Activated CD4-positive, CD25-positive, alpha-beta regulatory T cell (primary cell): ENCODE measurements at places on chromosomes 4 and X.
A peak's percentile ranks its signal among the peaks of the same experiment; 100 is the strongest.

DNA sequence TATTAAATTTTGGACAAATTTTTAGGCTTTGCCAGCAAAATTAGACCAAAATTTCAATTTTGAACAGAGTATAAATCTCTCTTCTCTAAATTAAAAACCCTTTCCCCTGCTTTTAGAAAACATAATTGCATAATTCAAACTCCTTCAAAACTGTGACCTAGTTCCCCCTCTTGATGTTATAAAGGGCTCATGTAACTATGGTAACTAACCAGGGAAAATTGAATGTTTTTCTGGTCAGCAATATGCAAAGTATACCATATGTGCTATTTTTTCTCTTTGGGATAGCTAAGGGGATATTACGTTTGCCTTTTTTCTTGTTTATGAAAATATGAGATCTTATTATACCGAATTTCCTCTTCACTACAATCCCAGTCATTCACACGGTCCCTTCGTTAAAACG, 5.1 kb upstream of the ING2 start:
- no peak for DNase-seq

DNA sequence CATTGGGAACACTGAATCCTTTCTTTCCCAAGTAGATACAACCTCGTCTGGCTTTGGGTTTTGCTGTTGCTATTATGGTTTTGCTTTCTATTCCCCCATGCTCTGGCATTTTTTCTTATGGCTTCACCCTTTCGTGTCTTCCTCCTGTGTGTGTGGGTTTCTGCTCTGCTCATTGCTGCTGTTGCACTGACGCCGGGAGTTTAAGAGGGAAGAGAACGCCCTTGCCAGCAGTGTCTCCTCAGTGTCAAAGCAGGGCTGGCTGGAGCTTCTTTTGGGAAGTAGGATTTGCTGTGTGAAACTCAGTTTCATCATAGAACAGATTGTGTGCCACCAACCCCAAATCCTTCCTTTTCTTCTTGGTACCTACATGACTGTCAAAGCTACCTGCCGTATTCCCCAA, 63.7 kb downstream of the CLDN22 start:
- no peak for DNase-seq

GRCh38 chr4:93261207-93261606, 567.3 kb upstream of the ATOH1 start:
- DNase-seq = no peak

- no peak for DNase-seq
Measured at GRCh38 chrX:132452911-132453550, 35.8 kb downstream of the MBNL3 start.

- DNase-seq = no peak
Measured at GRCh38 chr4:183495184-183495583, 9.7 kb upstream of the ING2 start.

GRCh38 chr4:132275583-132276121, 873.4 kb upstream of the PCDH10 start:
- no peak for DNase-seq

GRCh38 chr4:117777721-117778120, 256.6 kb upstream of the NDST3 start:
- no peak for DNase-seq

GRCh38 chrX:140317462-140317861, 187.4 kb downstream of the SOX3 start:
- DNase-seq = no peak

DNA sequence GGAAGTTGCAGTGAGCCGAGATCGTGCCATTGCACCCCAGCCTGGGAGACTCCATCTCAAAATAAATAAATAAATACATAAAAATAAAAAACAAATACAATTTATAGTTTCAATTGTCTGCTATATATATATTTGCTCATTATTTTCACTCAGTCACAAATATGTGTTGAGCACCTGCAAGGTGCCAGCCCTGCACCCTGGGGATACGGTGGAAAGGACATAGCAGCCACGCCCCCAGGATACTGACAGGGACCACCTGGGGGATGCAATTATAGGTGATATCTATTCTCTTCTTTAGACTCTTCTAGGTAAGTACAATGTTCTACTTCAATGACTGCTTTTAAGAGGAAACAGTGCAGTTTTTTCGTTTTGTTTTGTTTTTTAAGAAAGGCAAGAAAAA, 85.0 kb downstream of the JAKMIP1 start:
- no peak for DNase-seq

DNA sequence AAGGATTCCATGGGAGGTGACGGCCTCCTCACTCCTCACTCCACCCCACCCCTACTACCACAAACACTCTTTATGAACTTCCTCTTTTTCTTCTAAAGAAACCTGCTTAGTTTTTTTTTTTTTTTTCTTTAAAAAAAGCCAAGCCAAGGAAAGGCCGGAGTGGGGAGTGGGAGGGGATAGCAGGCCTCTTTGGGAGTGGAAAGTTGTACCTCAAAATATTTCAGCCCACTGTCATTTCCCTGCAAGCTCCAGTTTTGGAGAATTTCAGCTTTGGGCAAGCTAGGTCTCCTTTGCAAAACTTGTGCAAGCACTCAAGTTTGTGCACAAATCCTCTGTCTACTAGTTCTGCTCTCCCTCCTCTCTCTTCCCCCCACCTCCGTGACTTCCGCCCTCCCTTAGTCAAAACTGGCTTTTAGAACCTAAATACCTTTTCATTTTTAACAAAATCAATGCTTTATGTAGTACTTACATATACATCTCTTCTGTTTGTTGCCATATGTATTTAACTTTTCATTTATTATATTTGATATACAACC, 512 bp upstream of the ANTXR2 start:
- no peak for DNase-seq

DNA sequence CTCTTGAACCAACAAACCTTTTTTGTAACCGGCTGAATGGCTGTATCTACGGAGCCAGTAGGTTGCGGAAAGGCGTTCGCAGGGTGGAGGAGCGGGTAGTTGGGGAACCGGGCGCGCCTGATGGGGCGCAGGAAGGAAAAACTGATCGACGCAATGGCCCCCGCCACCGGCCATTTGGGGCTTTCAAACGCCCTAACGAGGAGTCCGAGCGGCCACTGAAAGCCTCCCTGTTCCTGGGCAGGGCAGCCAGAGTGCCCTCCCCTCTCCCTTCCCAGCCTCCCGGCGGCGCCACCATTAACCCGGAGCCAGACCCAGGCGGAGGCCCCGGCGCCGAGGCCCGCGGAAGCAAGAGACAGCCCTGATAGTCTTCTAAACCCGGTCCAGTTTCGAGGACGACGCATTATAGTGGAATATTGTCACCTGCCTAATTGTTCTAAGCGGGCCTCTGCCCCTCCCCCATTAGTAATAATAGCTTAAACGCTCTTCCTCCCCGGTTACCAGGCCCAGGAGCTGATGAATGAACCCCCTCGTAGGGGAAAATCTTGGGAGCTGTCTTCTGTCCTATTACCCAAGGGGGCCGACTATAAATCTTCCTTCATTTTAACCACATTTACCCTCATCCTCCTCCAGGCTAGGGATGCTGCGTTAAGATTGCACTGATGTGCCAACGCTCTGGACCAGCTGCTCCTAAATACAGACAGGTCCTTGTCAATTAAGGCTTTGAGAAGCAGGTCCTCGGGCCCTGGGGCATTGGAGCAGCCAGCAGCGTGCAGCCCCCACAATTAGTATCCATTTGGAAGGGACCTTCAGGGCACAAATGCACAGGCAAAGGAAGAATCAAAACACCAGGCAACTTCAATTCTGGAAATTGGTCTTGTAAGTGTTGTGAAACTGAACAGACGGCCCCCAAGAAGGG, 61.6 kb upstream of the TMEM33 start:
- no peak for DNase-seq

DNA sequence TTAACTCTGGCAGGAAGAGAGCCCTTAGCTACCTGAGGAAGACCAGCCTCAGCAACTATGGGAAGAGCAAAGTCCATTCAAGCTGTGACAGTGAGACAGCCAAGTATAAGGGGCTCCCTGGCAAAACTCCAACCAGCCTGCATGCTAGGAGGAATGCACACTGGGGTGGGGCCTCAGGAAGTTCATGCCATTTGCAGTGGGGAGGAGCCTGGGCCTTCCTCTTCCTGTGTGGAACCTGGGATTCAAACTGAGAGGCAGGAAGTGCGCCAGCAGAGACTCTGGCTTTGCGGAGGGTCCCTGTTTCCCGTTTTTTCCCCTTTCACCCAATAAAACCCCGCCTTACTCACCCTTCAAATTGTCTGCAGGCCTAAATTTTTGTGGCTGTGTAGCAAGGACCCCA, 33.0 kb downstream of the TFDP3 start:
- DNase-seq = no peak

DNA sequence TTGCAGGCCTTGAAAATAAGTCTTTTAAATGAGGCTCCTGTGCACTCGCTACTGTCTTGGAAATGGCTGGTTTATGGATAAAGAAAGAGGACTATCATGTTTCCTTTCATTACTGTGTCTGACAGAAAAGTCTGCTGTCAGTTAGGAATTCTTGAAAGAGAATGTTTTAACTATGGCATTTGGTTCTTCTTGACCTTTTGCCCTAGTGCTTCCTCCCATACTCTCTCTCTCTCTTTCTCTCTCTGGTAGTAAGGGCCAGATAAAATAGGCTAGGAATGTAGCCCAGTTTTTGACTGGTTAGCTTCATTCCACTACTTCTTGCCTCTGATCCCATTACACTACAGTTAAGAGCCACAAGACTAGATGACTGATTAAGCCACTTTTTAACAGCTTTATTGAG, 29.8 kb downstream of the YY2 start:
- DNase-seq = no peak

DNA sequence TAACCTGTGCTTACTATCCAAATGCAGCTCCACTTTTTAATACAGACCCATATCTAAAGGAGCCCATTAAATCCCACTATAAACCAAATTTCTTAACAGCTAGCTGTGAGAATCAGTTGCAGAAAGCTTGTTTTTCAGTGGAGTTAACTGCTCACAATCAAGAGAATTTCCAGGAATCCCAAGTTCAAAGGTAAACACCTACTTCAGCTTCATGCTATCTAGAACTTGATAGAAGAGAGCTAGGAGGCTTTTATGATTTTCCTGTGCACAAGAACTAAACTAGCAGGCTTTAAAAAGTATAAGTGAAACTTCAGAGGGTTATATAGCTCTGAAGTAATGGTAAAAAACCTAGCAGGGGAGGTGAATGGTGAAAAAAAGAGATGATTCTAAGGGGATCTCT, 96.2 kb upstream of the PABPC4L start:
- no peak for DNase-seq

GRCh38 chr4:90183254-90183653, 56.1 kb downstream of the CCSER1 start:
- no peak for DNase-seq

DNA sequence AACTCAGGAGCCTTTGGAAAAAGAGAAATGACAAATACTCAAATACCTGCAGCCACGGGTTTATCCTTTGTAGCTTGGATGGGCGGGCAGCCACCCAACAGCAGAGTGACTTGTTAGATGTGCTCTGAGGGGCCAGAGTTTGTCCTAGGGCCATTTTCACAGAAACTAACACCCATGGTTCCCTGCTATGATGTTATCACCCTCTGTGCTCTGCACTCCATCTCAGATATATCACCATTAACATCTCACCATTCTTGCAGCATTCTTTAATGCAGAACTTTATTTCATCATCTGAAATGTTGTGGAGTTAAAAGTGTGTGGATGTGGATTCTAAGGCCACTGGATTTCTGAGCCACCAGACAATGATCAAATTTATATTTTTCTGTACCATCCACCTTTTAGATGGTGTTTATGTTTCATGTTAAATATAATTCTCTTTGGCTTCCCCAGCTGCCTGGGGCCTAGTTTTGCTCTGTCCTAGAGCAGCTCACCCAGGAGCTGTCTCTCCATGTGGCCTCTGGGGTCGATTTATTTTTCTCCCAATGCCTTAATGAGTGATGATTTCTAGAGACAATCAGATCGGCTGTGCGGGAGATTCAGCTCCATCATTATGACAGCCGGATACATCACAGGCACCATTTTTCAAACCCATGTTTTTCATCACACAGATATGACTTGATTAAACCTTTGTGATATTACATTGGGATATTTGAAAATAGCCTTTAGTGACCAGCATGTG, 380.8 kb downstream of the BCOR start:
- DNase-seq = no peak

DNA sequence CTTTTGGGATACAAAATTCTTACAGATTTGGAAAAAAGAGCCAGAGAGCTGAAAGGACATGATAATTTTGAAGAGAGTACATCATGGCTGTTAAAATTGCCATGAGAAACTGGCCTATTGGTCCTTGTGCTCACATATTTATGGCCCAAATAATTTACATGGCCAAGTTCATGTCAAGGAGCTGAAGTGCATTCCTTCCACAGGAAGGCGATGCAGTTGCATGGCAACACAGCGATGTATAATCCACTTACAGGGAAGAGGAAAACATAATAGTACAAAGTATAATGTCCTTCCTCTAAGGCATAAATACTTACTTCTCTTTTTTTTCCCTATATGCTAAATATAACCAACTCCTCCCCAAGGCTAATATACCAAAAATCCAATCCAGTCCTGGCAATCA, 914.5 kb upstream of the AGA start:
- no peak for DNase-seq

- DNase-seq = peak; percentile 86
Measured at GRCh38 chrX:15737959-15738902, at the start of gene CA5B. Gene CA5B, plus strand, starts transcription at chrX:15738270. Its CDS starts 11,754 bp downstream, at chrX:15750024.

- no peak for DNase-seq
Measured at GRCh38 chrX:153832728-153833127, 2.4 kb upstream of the PDZD4 start.

GRCh38 chrX:130176354-130176776, 4.6 kb downstream of the RAB33A start:
- DNase-seq = no peak

DNA sequence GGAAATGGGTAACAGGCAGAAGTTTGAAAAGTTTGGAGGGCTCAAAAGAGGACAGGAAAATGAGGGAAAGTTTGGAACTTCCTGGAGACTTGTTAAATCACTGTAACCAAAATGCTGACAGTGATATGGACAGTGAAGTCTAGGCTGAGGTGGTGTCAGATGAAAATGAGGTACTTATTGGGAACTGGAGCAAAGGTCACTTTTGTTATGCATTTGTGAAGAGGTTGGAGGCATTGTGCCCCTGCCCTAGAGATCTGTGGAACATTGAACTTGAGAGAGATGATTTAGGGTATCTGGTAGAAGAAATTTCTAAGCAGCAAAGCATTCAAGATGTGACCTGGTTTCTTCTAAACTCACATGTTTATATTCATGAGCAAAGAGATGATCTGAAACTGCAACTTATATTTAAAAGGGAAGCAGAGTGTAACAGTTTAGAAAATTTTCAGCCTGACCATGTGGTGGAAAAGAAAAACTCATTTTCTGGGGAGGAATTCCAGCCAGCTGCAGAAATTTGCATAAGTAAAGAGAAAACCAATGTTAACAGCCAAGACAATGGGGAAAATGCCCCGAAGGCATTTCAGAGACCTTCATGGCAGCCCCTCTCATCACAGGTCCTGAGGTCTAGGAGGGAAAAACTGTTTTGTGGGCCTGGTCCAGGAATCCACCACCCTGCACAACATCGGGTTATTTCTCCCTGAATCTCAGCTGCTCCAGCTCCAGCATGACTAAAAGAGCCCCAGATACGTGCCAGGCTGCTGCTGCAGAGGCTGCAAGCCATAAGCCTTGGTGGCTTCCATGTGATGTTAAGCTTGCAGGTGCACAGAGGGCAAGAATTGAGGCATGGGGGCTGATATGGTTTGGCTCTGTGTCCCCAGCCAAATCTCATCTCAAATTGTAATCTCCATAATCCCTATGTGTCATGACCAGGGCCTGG, 632.5 kb upstream of the GNPDA2 start:
- DNase-seq = no peak
